CD4-positive, CD25-positive, alpha-beta regulatory T cell (primary cell): ENCODE measurements at places on chromosomes 2 and 18. TPM values are rescaled to one million over a fixed set of nuclear protein-coding genes. Genes with fewer than 3 reads are reported as not detected.

The CAPN14 gene
- polyA plus RNA-seq = not detected

The CRYBA2 gene
- not detected for polyA plus RNA-seq

The SGO2 gene
- 2.4 TPM for polyA plus RNA-seq

The CDH2 gene
- polyA plus RNA-seq = not detected

The KRTCAP3 gene
- 7.7 TPM for polyA plus RNA-seq

The PFN4 gene
- polyA plus RNA-seq = not detected

The ZBTB7C gene
- polyA plus RNA-seq = not detected

DNA sequence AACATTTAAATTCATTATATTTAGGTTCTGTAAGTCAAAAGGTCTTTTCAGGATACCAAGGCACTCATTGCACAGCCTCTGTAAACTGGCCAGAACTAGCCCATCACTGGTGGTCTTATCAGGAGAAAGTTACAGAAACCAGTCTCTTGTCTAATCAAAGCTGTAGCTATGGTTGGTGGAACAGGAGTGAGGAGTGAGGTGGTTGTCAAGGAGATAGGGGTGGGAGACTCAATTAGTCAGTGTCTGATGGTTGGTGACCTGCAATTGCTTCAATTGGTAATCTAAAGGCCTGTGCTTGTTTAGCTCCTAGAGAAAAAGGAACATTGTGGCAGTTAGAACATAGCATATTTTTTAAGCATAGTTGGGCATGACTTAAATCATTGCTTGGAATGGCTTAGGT lies 458.6 kb upstream of the CDH2 start:
- DNase-seq = no peak

GRCh38 chr2:219354582-219354981 lies 22.0 kb upstream of the RESP18 start:
- no peak for DNase-seq

DNA sequence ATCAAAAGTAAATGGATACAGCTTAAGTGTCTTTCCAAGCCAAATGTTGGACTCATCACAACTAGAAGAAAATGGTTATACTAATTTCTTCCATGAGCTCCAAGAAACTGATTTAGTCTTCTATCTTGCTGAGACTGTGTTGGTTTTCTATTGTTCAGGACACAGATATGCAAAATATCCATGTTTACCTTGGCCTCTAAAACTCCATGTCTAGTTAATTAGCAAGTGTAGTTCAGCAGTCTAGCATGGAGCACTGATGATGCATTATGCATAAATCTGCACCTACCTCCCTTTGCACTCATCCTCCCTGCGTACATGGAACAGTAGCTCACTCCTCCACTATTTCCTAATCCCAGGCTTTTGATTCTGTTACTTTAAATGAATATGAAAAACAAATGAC lies 731.4 kb upstream of the CHAC2 start:
- no peak for DNase-seq

- DNase-seq = no peak
Measured at GRCh38 chr2:62340994-62341484, 145.1 kb downstream of the B3GNT2 start.

- DNase-seq = no peak
Measured at GRCh38 chr2:75431763-75432162, 129.0 kb downstream of the EVA1A start.

GRCh38 chr2:228917220-228917619 lies 353.9 kb downstream of the PID1 start:
- no peak for DNase-seq

GRCh38 chr2:23541503-23542229 lies 156.7 kb downstream of the KLHL29 start:
- DNase-seq = no peak

- DNase-seq = no peak
Measured at GRCh38 chr2:72142570-72143440, 4.9 kb downstream of the CYP26B1 start.

GRCh38 chr2:235851828-235852525 lies 316.2 kb downstream of the GBX2 start:
- DNase-seq = no peak

DNA sequence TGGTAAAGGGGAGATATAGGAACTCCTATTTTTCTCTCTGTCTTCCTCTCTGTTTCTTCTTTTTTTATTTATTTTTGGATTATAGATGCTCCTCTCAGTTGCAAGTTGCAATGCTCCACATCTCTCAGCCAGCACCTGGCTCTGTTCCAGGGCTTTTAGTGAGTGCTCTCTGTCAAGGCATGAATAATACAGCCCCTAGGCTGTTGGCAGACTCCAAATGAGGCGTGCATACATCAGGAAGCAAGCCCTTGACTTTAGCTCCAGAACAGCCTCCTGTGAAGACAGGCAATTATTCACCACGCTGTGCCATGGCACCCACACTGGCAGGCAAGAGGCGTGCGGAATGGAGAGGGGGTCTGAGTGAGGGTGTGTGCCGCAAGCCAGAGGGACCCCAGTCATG lies 228.1 kb upstream of the PXDN start:
- DNase-seq = no peak

DNA sequence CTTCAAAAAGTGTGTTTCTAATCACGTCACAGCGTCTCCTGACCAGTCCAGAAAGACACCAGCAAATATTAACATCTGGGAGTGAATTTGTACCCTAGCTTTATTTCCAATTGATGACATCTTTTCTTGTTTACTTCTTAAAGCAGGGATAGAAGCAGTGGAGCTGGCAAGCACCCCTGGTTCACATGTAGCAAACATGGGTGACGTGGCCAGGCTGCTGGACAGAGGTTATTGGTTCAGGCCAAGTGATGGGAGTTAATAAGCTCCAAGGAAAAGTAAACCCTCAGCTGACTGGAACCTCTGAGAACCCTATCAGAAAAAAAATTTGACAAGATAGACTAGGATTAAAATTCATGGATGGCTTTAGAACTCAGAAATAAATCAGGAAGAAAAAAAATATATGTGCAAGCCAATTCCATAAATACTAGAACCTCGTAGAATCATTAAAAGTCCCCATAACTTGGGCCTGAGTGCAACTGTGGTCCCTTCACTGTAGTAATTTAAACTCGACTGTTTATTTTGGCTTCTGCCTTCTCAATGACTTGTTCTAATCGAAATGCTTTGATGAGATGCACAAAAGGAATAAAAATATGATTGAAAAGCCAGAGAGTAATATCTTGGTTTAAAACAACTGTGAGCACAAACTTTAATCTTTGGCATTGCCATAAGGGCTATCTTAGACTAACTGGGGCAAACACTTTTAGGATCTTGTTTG lies 121.5 kb upstream of the CTAGE1 start:
- no peak for DNase-seq

GRCh38 chr18:70333757-70334156 lies 44.9 kb downstream of the SOCS6 start:
- DNase-seq = no peak

DNA sequence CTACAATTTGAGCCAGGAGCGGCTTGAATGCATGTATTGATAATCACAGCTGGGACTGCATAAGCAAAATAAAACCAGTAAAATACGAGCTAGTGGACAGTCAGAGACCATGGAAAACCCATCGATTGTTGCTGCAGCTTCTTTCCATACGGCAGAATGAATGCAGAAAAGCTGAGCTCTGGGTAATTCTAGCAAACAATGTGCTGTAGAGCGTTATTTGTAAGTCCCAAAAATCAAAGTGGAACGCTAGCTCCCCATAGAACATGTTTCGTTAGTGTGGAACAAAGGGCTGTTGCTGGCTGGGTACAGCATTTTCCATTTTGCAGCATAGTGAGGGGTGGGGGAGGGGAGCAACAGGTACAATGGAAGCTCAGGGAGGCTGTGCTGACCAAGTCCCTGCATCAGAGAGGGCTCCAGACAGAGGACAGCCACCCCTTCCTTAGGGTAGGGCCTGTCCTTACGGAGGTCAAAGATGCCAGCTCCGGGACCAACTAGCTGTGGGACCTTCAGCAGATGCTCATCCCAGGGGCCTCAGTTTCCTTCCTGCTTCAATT lies 74.1 kb downstream of the BOD1L2 start:
- no peak for DNase-seq

GRCh38 chr18:70234667-70235459 lies 29.4 kb upstream of the RTTN start:
- DNase-seq = no peak

- no peak for DNase-seq
Measured at GRCh38 chr18:54696616-54697293, 105.7 kb downstream of the DYNAP start.

GRCh38 chr18:13470516-13471197 lies 252.1 kb downstream of the LDLRAD4 start:
- no peak for DNase-seq

GRCh38 chr18:10290638-10291235 lies 163.7 kb upstream of the APCDD1 start:
- no peak for DNase-seq

DNA sequence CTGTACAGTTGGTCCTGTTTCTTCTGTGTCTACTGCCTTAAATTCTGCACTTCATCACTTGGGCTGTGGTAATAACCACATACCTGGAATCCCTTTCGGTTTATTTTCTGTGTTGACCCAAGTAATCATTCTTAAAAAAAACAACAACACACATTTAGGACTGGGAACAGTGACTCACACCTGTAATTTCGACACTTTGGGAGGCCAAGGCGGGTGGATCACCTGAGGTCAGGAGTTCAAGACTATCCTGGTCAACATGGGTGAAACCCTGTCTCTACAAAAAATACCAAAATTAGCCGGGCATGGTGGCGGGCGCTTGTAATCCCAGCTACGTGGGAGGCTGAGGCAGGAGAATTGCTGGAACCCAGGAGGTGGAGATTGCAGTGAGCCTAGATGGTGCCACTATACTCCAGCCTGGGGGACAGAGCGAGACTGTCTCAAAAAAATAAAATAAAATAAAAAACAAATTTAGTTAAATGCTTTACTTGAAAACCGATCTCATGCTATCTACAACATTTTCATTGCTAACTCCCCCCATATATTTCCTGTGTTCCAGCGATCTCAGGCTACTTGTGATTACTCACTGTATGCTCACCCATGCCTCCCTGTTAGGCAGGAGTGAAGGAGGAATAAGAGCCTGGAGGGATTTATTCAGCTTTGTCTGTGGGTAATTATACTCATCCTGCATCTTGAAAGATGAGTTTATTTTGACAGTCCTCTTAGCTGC lies 18.2 kb downstream of the ACSL3 start:
- DNase-seq = no peak

GRCh38 chr2:223952280-223952968 lies 4.8 kb upstream of the MRPL44 start:
- no peak for DNase-seq
